Thoracic aorta (tissue), 2 donors: ENCODE measurements at places on chromosomes 3 and 15. TPM values are rescaled to one million over a fixed set of nuclear protein-coding genes. Genes with fewer than 3 reads are reported as not detected.

Gene CCR9
- total RNA-seq = not detected

Gene CEMIP
- 1.2 TPM for total RNA-seq

Gene GUCA1C
- total RNA-seq = not detected

Gene OXTR
- total RNA-seq = 2.3 TPM

Gene TRIM42
- total RNA-seq = not detected

Gene TGM5
- not detected for total RNA-seq

Gene SPTSSB
- total RNA-seq = not detected

Gene TICRR
- total RNA-seq = not detected

Gene ARRDC4
- total RNA-seq = 18.8 TPM

Gene LRRC3B
- total RNA-seq = not detected

Gene RTP4
- total RNA-seq = 0.63 TPM
